DMS 273 treated with DMSO at 0.1 percent for 48 hours (cell line): ENCODE measurements at places on chromosomes 6 and 20.

- peak; percentile 39 for DNase-seq
Measured at GRCh38 chr6:111626441-111626840, 20.8 kb upstream of the TRAF3IP2 start.

GRCh38 chr6:45714741-45715507, 300.7 kb downstream of the CLIC5 start:
- DNase-seq, result peak; percentile 48

- no peak for DNase-seq
Measured at GRCh38 chr6:43899830-43900229, 129.8 kb downstream of the VEGFA start.

GRCh38 chr6:34508425-34508824, 42.5 kb downstream of the PACSIN1 start:
- DNase-seq, result no peak

- DNase-seq, result no peak
Measured at GRCh38 chr6:154292855-154293519, 63.6 kb downstream of the IPCEF1 start.

GRCh38 chr20:50551288-50551687, 41.1 kb downstream of the PTPN1 start:
- no peak for DNase-seq

- DNase-seq, result no peak
Measured at GRCh38 chr6:144315226-144315980, 30.3 kb downstream of the UTRN start.

- no peak for DNase-seq
Measured at GRCh38 chr6:75091467-75092190, 114.2 kb downstream of the COL12A1 start.

DNA sequence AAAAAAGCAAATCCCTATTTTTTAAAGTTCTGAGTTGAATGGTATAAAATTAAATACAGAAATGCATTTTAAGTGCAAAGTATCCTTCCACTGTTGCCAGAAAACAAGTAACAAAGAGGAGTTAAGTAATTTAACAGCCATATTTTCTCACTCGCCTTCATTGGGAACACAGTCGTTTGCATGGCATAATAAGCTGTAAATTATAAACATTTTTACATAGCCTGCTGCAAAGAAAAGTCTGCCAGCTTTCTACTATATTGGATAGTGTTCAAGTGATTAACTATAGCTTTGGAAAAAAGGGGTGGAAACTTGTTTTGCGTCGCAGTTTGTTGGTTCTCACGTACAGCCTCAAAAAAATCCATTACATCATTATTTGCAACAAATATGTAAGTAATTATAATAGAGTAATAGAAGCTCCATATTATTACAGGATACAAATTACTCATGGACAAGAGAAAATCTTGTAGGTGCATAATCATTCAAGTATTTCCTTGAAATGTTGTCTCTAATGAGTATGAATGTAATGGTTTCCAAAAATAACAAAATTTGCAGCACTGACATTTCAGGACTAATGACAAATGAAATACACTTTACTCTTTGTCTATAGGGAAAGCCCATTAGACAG, 139.3 kb downstream of the PDSS2 start:
- DNase-seq, result no peak

- DNase-seq, result no peak
Measured at GRCh38 chr6:32854376-32855178, 585 bp downstream of the PSMB9 start.

- DNase-seq, result no peak
Measured at GRCh38 chr6:117298941-117299340, 33.6 kb downstream of the VGLL2 start.

GRCh38 chr6:10901770-10902169, 14.9 kb downstream of the SYCP2L start:
- no peak for DNase-seq

DNA sequence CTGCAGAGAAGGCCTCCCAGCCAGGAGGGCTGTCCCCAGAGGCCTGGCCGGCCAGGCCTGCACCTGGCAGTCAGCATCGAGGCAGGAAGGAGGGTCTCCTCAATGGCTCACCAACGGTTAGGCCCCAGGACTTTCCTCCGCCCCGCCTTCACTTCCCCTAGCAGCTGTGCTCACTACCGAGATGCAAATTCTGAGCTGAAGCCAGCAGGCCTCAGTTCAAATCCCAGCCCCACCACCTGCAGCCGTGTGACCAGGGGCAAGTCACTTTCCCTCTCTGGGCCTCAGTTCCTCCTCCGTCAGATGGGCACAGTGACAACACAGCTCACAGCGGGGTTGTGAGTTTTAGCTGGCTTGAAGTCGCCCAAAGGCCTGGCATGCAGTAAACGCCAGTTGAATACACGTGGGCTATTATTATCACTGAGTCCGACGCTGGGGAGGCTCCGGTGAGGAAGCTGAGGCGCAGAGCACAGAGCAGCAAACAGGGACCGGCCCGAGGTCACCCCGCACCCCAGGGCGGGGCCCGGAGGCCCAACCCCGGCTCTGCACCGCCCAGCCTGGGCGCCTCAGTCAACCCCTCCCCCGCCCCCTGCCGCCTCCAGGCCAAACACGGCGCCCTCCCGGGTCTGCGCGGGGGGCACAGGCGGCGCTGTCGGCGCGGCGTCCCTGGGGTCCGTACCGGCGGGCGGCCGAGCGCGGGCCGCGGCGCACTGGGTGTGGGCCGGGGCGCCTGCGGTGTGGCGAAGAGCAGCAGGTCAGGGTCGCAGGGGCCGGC, 671 bp downstream of the E2F1 start:
- DNase-seq, result peak; percentile 90

GRCh38 chr6:36840432-36841403, 1.5 kb upstream of the CPNE5 start:
- DNase-seq, result no peak

DNA sequence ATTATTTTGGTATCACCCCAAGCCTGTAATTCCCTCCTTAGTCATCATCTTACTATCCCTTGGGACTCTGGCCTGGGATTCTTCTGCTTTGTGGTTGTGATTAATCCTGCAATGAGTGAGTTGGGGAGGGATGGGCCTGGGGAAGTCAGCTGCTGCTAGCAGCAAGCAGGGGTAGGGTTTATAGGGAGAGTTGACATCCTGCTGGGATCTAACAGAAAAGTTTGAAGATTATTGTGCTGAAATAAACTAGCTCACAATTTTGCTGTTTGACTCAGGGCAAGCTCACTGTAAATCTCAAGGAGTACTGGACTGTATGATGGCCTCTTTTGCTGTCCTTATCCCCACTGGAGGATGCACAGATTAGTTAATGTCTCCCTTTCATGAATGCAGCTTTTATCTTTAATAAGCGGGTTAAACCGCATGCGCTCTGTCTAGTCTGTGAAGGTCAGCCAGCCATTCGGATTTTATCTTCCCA, 83.4 kb downstream of the JARID2 start:
- peak; percentile 14 for DNase-seq

DNA sequence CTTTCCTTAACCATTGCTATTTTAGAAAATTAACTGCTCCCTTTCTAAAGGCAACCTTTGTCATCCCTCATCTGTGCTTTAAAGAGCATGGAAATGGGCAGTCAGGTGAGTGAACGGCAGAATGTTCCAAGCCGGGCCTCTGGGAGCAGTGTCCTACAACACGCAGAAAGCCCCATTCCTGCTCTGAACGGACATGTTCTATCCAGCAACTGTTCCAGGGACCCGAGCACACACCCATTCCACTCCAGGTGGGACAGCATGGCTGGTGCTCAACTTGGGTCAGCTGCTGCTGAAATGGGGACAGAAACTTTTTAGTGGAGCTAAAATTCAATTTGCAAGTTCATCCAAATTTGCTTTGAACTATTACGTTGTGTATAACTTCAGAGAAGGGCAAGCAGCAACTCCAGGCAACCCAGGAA, 26.7 kb downstream of the DIDO1 start:
- no peak for DNase-seq

GRCh38 chr6:84026721-84027164, 6.8 kb upstream of the MRAP2 start:
- DNase-seq, result peak; percentile 28

- DNase-seq, result no peak
Measured at GRCh38 chr6:19860235-19860877, 23.2 kb downstream of the ID4 start.

- DNase-seq, result no peak
Measured at GRCh38 chr6:81763968-81764367, 11.5 kb upstream of the TENT5A start.

DNA sequence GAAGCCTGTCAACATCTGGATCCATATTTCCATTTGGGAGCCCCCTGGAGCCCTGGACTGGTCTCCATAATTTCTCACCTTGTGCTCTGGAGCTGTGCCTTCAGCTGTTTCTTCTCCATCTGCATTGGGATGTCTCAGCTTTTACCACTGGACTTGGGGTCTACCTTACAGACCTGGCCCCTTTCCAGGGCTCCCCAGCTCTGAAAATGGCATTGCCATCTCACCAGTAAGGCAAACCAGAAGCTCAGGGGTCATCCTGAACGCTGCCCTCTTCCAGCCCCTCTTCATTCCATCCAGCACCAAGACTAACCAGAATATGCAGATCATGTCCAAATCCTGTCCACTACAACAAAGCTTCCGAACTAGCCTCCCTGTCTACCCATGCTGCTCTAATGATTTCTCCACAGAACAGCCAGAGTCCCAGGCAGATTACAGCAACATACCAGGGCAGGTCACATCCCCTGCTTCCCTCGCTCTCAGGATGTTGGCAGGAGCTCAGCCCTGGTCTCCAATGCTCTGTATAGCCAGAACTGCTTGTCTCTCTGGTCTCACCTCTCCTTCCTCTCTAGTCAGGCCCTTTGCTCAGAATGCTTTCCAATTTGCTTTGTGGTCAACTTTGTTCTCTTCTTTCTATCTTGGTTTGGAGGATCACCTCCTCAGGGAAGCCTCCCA, 17.7 kb upstream of the NNAT start:
- DNase-seq, result no peak

DNA sequence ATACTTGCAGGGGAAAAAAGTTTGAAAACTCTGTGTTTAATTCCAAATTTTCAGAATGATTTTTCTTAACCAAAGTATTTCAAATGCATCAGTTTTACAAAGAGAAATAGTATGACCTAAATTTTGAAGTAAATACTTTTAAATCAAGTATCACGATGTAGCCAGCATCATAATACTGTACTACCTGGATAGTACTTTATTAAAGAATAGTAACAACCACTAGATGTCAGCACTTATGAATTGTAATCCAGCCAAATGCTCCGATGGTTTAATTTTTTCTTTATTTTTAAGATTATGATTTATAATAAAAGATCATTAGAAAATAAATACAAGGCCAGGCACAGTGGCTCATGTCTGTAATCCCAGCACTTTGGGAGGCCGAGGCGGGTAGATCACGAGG, 37.2 kb upstream of the HACE1 start:
- DNase-seq, result no peak

- no peak for DNase-seq
Measured at GRCh38 chr6:43544461-43544860, 27.6 kb downstream of the POLR1C start.

- DNase-seq, result no peak
Measured at GRCh38 chr6:161837854-161838253, 564.0 kb upstream of the AGPAT4 start.

DNA sequence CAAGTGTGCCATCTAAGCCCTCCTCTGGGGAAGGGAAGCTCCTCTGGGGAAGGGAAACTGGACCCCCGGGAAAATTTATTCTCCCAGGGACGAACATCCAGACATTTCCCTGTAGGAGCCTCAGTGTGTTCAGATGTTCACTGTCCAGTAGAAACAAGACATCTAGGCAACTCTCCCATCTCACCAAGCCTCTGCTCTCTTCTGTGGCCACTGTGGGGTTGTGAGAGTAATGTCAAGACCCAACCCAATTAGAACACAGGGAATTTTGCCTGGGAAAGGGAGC, 3.6 kb upstream of the PTGIS start:
- no peak for DNase-seq

DNA sequence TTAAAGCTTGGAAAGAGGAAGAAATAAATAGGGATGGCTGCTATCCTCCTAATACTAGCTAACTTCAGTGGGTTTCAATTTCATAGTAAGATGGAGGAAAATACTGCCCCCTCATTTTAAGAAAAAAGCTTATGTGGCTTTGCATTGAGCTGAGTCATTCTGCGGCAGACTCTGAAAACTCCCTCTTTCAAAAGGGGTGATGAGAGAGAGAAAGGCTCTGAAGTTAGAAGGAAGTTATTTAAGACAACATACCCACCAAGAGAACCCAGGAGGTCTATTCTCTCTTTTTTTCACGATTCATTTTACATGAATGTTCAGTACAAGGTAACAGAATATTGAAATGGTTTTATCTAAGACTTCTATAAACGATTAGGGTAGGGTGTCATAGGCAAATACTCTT, 4.5 kb downstream of the PRDM13 start:
- DNase-seq, result no peak

- no peak for DNase-seq
Measured at GRCh38 chr6:110216140-110216539, 35.9 kb downstream of the CDC40 start.

GRCh38 chr6:42618686-42619085, 54.9 kb downstream of the UBR2 start:
- DNase-seq, result no peak

GRCh38 chr6:113860181-113860955, 3.2 kb downstream of the MARCKS start:
- DNase-seq, result no peak

GRCh38 chr20:11895861-11896387, 21.8 kb upstream of the BTBD3 start:
- DNase-seq, result peak; percentile 49

DNA sequence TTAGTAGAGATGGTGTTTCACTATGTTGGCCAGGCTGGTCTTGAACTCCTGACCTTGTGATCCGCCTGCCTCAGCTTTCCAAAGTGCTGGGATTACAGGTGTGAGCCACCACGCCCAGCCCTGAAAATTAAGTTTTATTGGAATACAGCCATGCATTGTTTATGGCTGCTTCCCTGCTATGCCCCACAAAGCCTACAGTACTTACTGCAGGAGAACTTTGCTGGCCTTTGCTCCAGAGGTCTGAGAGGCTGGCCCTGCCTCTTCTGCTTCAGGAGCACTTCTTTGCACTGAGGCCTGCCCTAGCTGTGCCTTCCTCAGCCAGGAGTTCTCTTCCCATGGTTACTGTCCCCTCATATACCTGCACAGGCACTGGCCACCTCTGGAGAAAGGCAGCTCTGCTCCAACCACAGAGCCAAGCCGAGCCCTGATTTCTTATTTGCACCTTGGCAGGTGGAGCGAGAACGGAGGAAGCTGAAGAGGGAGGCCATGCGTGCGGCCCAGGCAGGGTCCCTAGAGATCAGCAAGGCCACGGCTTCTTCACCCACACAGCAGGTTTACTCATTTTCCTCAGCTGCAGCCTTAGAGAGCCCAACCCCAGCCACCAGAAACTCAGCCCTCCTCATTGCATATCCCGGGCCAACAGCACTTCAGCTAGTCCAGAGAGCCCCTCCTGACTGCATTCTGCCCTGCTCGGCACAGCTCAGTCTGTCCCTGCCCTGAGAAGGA, 20.8 kb downstream of the C20orf173 start:
- DNase-seq, result no peak

DNA sequence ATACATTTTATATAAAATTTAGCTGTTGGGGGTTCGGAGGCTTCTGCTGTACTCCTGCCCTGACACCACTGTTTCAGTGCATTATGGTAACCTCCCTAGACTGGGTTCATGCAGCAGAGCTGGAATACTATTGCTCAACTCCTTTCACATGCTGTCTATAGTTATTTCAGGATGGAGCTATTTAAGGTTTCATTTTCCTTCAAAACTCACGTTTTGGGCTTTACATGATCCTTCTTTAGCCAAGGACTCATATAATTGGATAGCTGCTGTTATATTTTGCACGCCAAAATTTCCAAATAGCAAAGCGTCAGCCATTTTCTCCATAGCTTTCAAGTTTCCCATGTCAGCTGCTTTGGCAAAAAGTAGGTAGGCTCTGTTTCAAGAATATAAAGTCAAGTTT, 76.8 kb downstream of the SEL1L2 start:
- DNase-seq, result no peak

- DNase-seq, result no peak
Measured at GRCh38 chr20:25421102-25421501, 13.6 kb downstream of the GINS1 start.
